Cerebellum (tissue), 4 donors: ENCODE measurements at places on chromosomes 16 and 17. TPM values are rescaled to one million over a fixed set of nuclear protein-coding genes. Genes with fewer than 3 reads are reported as not detected.

CDR2 gene
- 13.3 TPM for total RNA-seq

HOXB7 gene
- total RNA-seq = not detected

ITGB3 gene
- total RNA-seq = 1.6 TPM

POLR2C gene
- 52.8 TPM for total RNA-seq

TEX14 gene
- 0.54 TPM for total RNA-seq

RAB37 gene
- total RNA-seq = 0.82 TPM

ADORA2B gene
- 8.4 TPM for total RNA-seq

CCL1 gene
- total RNA-seq = not detected

CCL4 gene
- 2.6 TPM for total RNA-seq

GFOD2 gene
- total RNA-seq = 49.3 TPM

LCAT gene
- total RNA-seq = 23.2 TPM

WNT3 gene
- 12.3 TPM for total RNA-seq

LRRC37A gene
- total RNA-seq = 3.4 TPM

SCGB1C2 gene
- not detected for total RNA-seq

CCDC200 gene
- not detected for total RNA-seq

DNAAF8 gene
- total RNA-seq = 1.5 TPM

LMF1 gene
- 11.4 TPM for total RNA-seq

KIAA0513 gene
- 32.9 TPM for total RNA-seq

DEXI gene
- 18.6 TPM for total RNA-seq

DYNC1LI2 gene
- total RNA-seq = 145 TPM

RILP gene
- total RNA-seq = 2.4 TPM

TMEM98 gene
- total RNA-seq = 46.9 TPM

MYH8 gene
- 0.27 TPM for total RNA-seq

FBXW10B gene
- total RNA-seq = 1.4 TPM

C16orf54 gene
- total RNA-seq = 0.27 TPM

PARD6A gene
- 8.6 TPM for total RNA-seq

SYNGR2 gene
- total RNA-seq = 6.5 TPM

KCNG4 gene
- not detected for total RNA-seq

ABI3 gene
- 1.00 TPM for total RNA-seq

TLCD2 gene
- 0.73 TPM for total RNA-seq

SMTNL2 gene
- 5.6 TPM for total RNA-seq

CTF1 gene
- total RNA-seq = 0.36 TPM

MT1A gene
- not detected for total RNA-seq

SLC5A2 gene
- 1.1 TPM for total RNA-seq

ITGAL gene
- total RNA-seq = 1.5 TPM

KCNAB3 gene
- 3.2 TPM for total RNA-seq

RIPOR1 gene
- total RNA-seq = 31.1 TPM

MPO gene
- 2.7 TPM for total RNA-seq

TNFRSF13B gene
- total RNA-seq = not detected

FOXN1 gene
- total RNA-seq = not detected

MT1X gene
- total RNA-seq = 6.0 TPM

RNF112 gene
- total RNA-seq = 16.9 TPM

DCTN5 gene
- 74.6 TPM for total RNA-seq

NPIPB8 gene
- 1.2 TPM for total RNA-seq

SALL1 gene
- 5.0 TPM for total RNA-seq

ATXN7L3 gene
- 43.9 TPM for total RNA-seq

KCNH4 gene
- 0.82 TPM for total RNA-seq
